ENCODE measurements at places on chromosomes 4 and X.

- H3K4me3 ChIP-seq = no peak overlapping the region
- H3K27me3 ChIP-seq = no peaks in the 10 kb centered on the region
- no peak for DNase-seq
Measured at GRCh38 chrX:148933881-148934280, 433.5 kb downstream of the AFF2 start.

DNA sequence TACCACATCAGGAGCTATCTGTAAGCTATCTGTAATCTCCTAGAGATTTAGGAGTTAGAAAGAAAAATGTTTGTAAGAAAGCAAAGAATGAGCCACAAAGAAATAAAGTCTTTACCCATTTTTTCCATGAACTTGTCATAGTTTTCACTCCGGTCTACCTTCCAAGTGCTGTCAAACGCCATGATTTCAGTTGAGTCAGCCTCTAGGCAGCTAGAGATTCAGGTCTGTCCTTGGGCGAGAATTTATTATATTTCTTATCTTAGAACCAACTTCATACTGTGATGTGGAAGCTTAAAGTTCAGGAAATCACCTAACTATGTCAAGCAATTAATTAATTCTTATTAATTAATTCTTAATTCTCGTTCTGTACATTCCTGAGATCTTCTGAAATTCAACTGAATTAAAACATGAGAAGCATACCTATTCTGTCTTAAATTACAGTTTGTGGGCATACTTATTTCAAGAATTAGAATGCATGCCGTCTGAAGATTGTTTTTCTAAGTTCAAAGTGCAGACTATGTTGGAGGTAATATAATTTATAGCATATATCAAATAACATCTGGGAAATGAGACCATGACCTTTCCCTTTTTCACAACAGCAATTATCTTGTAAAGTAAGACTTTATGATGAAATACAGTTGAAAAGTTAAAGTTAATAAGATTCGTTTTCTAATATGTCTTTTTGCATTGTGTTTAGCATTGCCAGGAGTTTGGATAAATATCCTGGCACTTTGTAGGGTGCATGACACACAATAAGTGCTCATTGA is at the start of gene FABP2:
Gene FABP2 (minus strand): TSS at position 218 of the 767 bp plus-strand sequence. CDS start 36 bp downstream, at position 182.
- H3K36me3 ChIP-seq = no peaks in the 10 kb centered on the region
- no peak within 1 kb of the TSS for H3K4me3 ChIP-seq
- H3K27me3 ChIP-seq = 0 out of 2 replicates have a peak, but pooled peaks cover 3% of the 10 kb centered on the region
- no peak within 1 kb of the TSS for H3K27ac ChIP-seq
- no peaks in the 10 kb centered on the region for H3K4me1 ChIP-seq

DNA sequence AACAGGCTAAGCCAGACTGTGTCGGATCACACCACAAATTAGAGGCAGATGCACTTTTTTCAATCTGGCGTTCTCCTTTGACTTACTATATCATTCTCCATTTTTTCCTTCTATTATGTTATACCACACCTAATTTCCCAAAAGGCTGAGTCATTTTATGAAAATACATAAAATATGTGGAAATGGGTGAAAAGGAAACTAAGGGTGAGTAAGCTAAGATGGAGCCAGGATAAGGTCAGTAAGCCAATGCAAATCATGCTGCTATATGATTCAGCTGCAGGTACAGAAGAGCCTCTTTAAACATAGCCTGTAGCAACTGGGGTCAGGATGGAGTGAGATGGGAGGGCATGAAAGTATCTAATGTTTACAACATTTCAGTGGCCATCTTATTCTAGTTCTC is 94.0 kb upstream of the TEX13A start:
- H3K27ac ChIP-seq = peak overlapping the region; percentile 81
- H3K27me3 ChIP-seq = no peaks in the 10 kb centered on the region
- peak overlapping the region; percentile 70 for H3K4me3 ChIP-seq

- no peak overlapping the region for H3K27ac ChIP-seq
- H3K4me1 ChIP-seq = peaks cover 20% of the 10 kb centered on the region
- H3K27me3 ChIP-seq = no peaks in the 10 kb centered on the region
- H3K4me3 ChIP-seq = no peak overlapping the region
- DNase-seq = no peak
Measured at GRCh38 chrX:16592194-16592770, 57.7 kb upstream of the S100G start.

DNA sequence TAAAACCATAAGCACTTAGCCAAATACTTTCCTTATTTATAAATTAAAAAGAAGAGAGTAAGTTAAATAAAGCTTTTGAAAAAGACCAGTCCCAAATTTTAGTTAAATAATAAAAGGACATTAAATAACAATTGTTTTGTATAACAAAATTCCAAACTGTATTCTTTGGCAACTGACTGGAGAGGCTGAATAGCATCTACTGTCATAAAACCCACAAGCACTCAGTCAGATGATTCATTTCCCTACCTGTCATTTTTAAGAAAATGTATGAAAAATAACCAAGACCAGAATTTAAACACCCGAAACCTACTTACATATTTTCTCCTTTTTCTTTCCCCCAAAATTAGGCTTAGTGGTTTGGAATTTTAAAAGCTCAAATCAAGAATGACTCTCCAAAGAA is 32.5 kb upstream of the SMIM10L2A start:
- H3K27me3 ChIP-seq = no peaks in the 10 kb centered on the region
- no peaks in the 10 kb centered on the region for H3K4me1 ChIP-seq
- no peak for DNase-seq
- no peak overlapping the region for H3K27ac ChIP-seq
- H3K36me3 ChIP-seq = no peaks in the 10 kb centered on the region

DNA sequence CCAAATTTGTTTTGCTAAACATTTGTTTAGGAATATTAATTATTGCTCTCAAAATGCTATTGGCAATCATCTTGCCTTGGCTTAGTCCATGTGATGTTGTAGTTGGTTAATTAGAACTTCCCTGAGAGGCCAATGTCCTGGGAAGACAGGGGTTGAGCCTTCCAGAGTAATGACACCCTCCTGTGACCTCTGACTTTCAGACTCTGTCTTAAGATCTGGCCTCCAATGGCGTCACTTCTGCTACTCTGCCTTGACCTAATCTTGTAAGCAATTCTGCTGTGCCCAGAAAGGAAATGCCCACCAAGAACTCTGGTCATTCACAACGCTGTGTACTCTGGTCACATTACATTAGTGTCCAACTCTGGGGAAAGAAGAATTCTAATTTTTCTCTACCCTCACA is 111.9 kb downstream of the SH3RF1 start:
- H3K27me3 ChIP-seq = no peaks in the 10 kb centered on the region
- H3K36me3 ChIP-seq = peaks cover 61% of the 10 kb centered on the region
- peaks cover 98% of the 10 kb centered on the region for H3K4me1 ChIP-seq
- H3K4me3 ChIP-seq = peak overlapping the region; percentile 20

- no peaks in the 10 kb centered on the region for H3K4me1 ChIP-seq
- no peak overlapping the region for H3K27ac ChIP-seq
- H3K4me3 ChIP-seq = no peak overlapping the region
- no peaks in the 10 kb centered on the region for H3K36me3 ChIP-seq
Measured at GRCh38 chrX:77930581-77930980, 20.1 kb downstream of the ATP7A start.

- H3K4me1 ChIP-seq = no peaks in the 10 kb centered on the region
- DNase-seq = no peak
- H3K27ac ChIP-seq = no peak overlapping the region
- no peaks in the 10 kb centered on the region for H3K27me3 ChIP-seq
Measured at GRCh38 chr4:103774326-103774825, 54.6 kb upstream of the TACR3 start.

DNA sequence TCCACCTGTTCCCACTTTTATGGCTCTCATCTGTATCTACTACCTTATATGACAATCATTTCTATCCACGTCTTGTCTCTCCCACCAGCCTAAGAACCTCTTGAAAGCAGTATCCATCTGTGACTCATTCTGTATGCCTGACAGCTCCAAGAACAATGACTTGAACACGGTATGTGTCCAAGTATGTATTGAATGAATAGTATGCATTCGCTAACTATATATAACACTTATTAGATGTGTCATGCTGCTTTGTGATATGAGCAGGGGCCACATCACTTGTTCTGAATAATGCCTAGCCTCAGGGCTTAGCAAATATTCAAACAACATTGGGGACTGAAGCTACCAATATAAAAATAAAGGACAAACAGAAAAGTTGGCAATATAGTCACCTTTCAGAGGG is 4.9 kb downstream of the OPHN1 start:
- H3K36me3 ChIP-seq = peaks cover 20% of the 10 kb centered on the region
- H3K27me3 ChIP-seq = no peaks in the 10 kb centered on the region
- peaks cover 55% of the 10 kb centered on the region for H3K4me1 ChIP-seq
- peak overlapping the region; percentile 45 for H3K4me3 ChIP-seq

DNA sequence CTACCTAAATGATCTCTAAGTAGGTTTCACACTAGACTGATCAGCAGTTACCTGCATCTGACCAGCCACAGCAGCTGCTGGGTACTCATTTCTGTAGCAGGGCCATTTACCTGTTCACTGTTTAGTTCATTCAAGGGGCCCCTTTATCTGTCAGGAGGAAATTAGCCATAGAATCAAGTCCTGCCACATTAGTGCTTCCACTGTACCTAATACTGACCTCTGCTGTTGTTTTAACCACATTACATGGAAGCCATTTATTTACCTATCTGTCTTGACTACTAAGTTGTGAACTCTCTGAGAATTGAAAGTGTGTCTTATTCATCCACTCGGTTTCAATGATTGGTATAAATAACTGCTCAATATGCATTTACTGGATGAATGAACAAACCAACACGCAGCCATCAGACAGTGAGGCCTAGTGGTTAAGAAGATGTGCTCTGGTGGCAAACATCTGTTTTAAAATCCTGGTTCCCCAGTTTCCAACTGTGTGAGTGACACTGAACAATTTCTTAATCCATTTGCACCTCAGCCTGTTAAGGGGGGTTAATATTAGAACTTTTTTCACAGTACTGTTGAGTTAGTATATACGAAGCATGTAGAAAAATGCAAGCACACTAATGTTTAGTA is 30.0 kb upstream of the ANXA5 start:
- H3K4me3 ChIP-seq = no peak overlapping the region
- H3K27me3 ChIP-seq = peaks cover 6% of the 10 kb centered on the region
- peak; percentile 71 for DNase-seq
- H3K4me1 ChIP-seq = peaks cover 55% of the 10 kb centered on the region
- peak overlapping the region; percentile 95 for H3K27ac ChIP-seq

- no peaks in the 10 kb centered on the region for H3K27me3 ChIP-seq
- H3K4me1 ChIP-seq = peaks cover 7% of the 10 kb centered on the region
- DNase-seq = no peak
- no peak overlapping the region for H3K27ac ChIP-seq
- peaks cover 10% of the 10 kb centered on the region for H3K36me3 ChIP-seq
Measured at GRCh38 chr4:146477054-146477453, 44.7 kb downstream of the SLC10A7 start.

- peak overlapping the region; percentile 37 for H3K4me3 ChIP-seq
- H3K27me3 ChIP-seq = no peaks in the 10 kb centered on the region
- DNase-seq = peak; percentile 55
- peak overlapping the region; percentile 64 for H3K27ac ChIP-seq
Measured at GRCh38 chr4:47862297-47862696, 24.4 kb upstream of the CORIN start.

All from HFFc6 (cell line).